Activated T-helper 17 cell treated with anti-CD3 and anti-CD28 coated beads, Interleukin-2, amount 50 U/mL, for 72 hours (primary cell): ENCODE measurements at places on chromosomes 4 and X.

DNA sequence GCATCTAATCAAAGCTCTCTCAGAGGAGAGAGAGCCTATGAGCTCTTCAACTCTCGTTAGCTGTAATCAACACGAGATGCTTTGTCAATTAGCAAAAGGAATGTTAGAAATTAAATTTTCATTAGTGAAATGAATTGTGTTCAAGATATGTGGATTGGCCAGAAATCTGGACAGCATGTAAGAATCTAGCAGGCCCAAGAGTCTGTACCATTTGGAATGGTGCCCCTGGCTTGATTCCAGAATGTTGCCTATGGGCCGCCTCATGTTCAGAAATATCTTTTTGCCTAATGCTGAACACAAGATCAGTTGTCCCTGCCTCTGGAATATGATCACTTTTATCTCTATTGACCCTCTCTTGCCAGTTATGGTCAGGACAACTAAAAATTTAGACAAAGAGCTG, 88.2 kb downstream of the RBM46 start:
- ATAC-seq = no peak

DNA sequence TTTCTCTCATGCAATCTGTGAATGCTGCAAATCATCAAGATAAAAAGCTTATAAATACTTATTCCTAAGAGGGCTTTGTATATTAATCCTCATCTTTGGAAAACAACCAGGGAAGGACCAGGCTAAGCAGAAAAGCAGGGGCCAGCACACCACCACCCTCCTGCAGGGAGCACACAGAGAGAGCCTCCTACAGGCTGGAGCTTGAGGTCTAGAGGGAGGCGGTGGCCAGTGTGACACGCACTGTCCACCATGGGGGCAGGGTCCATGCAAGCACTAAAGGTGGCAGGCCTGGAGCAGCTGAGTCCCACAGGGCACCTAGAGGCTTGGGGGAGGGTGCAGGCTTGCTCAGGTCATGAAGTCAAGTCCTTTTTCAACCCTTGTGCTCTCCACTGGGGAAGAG, 236.9 kb downstream of the TACR3 start:
- no peak for ATAC-seq

DNA sequence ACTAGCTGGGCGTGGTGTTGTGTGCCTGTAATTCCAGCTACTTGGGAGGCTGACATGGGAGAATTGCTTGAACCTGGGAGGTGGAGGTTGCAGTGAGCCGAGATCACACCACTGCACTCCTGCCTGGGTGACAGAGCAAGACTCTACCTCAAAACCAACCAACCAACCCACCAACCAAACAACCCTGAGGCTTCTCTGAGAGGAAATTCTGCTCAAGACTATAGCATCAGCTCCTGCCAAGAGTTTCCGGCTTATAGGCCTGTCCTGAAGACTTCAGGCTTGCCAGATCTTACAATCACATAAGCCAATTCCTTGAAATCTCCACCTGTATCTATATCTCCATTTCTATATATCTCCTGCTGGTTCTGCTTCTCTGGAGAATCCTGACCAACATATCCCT, 173.8 kb upstream of the TBC1D9 start:
- ATAC-seq = no peak

DNA sequence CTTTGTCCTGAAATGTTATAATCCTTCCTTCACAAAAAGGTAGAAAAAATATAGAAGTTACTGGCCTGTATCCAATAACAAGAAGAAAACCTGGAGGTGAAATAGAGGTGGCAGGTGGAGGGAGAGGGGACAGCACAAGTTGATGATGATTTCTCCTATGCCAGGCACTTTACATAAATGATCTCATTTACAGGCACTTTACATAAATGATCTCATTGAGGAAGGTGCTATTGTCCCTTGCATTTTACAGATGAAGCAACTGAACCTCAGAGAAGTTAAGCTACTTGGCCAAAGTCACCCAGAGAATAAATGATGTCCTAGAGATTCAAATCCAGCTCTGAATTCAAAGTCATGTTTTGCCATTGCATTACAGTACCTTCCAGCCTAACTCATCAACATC, 7.1 kb upstream of the OPHN1 start:
- no peak for ATAC-seq

DNA sequence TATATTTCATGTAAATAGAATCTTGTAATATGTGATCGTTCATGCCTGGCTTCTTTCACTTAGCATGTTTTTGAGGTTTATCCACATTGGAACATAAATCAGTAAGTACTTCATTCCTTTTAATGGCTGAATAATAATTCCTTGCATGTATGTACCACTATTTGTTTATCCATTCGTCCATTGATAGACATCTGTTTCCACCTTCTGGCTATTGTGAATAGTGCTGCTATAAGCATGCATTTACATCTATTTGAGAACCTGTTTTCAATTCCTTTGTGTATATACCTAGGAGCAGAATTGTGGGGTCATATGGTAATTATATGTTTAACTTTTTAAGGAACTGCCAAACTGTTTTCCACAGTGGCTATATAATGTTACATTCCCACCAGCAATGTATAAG, 356.7 kb upstream of the DIPK2B start:
- no peak for ATAC-seq

GRCh38 chrX:154458954-154459778, 1.1 kb downstream of the PLXNA3 start:
- ATAC-seq = peak; percentile 53

- no peak for ATAC-seq
Measured at GRCh38 chr4:145533001-145533400, 51.3 kb downstream of the SMAD1 start.

DNA sequence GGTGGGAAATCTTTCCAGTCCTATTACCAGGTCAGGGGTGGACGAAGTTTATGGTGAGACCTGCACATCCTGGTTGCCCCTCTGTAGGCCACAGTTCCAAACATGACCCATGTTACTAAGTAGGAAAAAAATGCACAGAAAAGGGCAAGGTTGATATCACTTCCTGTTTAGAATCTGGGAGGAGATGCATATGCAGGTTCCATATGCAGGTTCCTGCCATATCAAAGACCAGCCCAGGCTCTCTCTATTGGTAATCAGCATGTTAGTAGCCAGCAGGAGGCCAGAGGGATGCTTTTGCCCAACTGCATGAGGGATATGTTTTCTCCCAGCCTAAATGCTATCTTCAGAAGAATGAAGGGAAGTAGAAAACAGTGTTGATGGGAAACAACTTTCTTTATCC, 657.2 kb downstream of the ANKRD50 start:
- no peak for ATAC-seq

DNA sequence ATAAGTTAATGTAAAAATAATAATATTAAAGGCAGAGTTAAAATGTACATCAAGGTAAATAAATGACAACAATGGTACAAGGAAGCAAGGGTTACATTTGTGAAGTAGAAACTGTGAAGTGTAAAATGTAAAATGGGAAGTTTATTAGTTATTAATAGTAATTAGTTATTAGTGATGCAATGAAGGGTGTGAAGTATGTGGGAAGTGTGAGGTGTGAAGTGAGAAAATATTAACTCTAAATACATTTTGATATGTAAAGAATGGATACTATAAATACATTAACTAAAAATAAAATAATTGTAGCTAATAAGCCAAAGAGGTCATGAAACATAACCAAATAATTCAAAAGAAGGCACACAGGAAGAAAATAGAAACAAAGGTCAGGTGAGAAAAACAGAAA, 316.4 kb downstream of the GBA3 start:
- ATAC-seq = no peak

DNA sequence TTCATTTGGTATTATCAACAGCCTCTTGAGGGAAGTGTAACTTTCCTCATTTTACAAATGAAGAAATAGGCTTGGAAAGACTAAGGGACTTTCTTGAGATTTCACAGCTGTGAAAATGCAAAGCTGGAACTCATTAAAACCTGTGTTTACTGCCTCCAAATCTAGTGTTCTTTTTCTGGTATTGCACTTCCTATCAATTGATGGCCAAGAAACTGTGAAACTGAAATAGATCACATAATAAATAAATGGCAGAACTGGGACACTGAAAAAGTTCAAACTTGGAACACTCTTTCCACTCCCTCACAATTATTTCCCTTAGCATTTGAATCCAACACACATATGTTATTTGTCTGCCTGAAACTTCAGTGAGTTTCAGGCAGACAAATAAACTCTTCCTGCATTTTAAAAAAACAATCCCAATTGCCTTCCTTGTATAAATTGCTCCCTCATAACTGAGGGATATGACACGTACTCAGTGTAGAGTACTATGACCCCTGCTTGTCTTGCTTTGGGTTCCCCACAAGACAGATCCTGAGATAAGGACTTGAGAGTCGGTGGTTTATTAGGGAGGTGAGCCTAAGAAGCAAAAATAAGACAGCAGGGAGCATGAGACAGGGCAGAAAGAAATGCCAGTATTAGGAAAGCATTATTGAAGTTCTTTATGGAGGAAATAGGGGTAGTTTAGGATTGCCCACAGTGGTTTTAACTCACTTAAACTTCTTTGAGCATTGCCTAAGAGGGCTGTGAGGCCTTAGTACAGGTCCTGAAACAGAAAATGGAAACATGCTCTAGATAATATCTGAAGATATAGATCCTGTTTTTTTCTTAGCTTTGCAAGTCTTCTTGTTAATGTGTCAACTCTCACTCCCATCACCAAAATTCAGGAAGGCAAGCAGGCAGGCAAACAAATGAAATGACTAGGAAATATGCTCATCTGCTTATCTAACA, 33.9 kb downstream of the RTL3 start:
- ATAC-seq = no peak

GRCh38 chrX:23919148-23919547, 11.3 kb downstream of the CXorf58 start:
- ATAC-seq = no peak

GRCh38 chrX:139949703-139950102, 15.6 kb downstream of the CXorf66 start:
- ATAC-seq = no peak
